Stimulated activated CD8-positive, alpha-beta memory T cell treated with anti-CD3 and anti-CD28 coated beads, Interleukin-12 subunit alpha, Interleukin-12 subunit beta, amount 100 ng/mL, for 4 hours (primary cell): ENCODE measurements at places on chromosomes 11 and 22.

DNA sequence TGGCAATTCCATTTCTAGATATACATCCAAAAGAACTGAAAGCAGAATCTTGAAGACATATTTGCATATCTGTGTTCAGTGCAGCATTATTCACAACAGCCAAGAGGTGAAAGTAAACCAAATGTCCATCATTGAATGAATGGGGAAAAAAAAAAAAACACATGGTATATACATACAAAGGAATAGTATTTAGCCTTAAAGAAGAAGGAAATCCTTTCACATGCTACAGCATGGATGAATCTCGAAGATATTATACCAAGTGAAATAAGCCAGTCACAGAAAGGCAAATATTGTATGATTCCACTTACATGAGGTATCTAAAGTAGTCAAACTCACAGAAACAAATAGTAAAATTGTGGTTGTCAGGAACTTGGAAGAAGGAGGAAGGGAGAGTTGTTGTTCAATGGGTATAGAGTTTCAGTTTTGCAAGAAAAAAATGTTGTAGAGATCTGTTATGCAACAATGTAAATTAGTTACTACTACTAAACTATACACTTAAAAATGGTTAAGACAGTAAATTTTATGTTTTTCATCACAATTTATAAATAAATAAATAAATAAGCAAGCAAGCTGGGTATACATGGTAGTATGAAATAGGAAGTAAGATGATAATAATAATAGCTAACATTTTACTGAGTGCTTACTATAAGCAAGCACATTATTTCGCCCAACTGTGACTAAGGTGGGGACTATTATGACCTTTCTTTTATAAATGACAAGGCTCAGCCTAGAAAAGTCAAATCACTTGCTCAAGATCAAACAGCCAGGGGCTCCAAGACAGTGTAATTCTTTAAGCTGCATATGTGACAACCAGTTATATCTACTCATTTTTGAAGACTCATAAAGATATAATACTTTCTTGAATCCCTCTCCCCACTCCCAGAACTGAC lies 50.0 kb downstream of the FAM168A start:
- DNase-seq: no peak

DNA sequence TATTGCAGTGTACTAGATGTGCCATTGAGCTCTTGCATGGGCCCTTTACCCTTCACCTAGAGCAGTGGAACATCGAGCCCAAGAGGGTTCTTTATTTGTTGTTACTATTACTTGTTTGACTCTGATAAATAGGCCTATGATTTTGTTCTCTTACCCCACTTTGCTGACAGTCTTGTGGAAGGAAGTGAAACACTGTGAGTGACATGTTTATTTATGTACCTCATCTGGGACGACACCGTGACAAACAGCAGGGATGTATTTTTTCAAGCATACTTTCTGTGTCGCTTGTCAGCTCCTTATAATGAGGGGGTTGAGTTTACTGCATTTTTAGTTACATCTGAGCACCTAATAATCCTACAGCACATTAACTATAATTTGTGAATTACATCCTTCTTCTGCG lies 1010.3 kb upstream of the TENM4 start:
- DNase-seq: no peak

GRCh38 chr22:40238425-40239344 lies 61.0 kb downstream of the TNRC6B start:
- DNase-seq: no peak

GRCh38 chr11:13261591-13262061 lies 16.0 kb upstream of the BMAL1 start:
- no peak for DNase-seq

DNA sequence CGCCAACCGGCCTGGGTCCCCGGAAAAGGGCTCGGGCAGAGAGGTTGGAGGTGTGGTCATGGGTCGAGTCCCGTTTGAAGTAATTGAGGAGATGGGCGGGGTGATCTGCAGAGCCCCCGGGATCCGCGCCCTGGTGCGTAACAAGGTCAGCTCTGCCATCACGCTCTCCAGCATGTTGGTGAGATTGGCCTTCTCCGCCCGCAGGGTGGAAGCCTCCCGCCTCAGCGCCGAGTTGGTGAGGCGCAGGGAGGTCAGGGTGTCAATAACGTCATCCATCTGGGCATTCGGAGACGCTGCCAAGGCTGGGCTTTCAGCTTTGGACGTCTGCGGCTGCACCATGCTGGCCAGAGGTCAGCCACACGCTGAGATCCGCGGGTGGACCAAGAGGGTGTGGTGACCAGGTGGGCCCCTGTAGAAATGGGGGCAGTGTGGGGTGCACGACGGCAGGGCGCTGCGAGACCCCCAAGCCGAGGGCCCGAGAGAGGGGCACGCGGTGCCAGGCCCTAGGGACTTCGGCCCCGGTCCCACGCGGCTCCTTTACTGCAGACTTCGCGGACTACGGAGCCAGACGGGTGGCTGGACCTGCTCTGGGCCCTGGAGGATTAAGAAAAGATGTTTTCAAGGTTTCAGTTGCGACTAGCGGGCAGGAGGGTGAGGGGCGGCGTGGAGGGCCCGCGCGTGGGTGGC lies 672 bp downstream of the RTL6 start:
- no peak for DNase-seq

- no peak for DNase-seq
Measured at GRCh38 chr22:25102722-25103121, 96.9 kb upstream of the CRYBB3 start.

- DNase-seq: no peak
Measured at GRCh38 chr22:30000566-30000965, 79.7 kb upstream of the HORMAD2 start.

DNA sequence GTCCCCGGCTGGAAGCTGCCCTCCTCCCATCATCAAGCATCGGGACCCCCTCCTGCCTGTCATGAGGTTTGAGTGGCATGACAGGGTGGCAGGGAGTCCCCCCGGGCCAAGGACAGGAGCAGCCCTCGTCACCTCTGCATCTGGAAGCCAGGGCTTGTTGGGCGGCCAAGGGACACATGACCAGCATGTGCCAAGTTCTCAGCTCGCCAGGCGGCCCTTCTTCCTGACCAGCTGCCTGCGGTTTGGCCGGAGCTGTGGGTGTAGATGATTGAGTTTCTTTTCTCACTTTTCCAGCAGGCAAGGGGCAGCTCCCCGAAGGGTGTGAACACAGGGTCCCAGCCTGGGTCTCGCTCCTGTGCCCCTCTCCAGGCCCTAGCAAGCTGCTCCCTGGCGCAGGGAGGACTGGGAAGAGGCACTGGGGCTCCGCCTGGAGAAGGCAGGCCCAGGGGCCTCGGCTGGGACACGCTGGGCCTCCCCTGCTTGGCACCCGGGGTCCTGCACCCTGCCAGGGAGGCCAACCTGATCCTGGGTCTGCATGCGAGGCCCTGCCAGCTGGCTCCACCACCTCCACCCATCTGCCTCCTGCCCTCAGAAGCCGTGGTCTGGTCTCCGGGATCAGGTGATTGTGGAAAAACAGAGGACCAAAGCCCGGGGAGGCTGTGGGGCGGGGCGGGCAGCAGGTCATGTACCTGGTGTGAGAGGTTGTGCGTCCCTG lies 13.4 kb downstream of the ARHGAP8 start:
- DNase-seq: no peak

DNA sequence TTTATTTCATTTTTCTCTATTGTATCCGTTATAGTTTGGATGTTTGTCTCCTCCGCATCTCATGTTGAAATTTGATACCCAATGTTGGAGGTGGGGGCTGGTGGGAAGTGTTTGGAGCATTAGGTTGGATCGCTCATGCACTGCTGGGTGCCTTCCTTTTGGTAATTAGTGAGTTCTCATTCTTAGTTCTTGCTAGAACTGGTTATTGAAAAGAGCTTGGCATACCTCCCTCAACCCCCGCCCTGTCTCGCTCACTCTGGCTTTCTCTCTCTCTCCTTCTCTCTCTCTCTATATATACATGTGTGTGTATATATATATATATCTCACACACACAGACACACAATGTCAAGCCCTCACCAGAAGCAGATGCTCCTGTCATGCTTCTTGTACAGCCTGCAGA lies 978.7 kb downstream of the DLG2 start:
- DNase-seq: no peak
